Caudate nucleus (tissue), 63 donors: ENCODE measurements at places on chromosomes 1 and 21.

GRCh38 chr1:203926025-203926540, 64.7 kb downstream of the SNRPE start:
- no peak for DNase-seq

DNA sequence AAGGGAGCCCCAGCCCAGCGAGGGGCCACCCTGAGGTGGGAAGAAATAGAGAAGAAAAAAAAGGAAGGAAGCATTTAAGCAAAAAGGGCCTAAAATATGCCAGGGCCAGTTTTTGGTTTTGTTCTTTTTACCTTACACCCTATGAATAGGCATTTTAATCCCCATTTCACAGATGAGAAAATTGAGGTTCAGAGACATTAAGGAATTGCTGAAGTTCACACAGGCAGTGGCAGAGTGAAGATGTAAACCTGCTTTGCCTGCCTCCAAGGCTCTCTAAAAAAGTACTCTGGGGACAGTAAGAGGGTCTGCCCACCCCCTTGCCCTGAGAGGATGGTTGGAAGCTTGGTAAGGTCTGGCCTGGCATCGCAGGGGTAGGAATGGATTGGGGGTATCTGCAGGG, 19.8 kb downstream of the RAP1GAP start:
- no peak for DNase-seq

- peak; percentile 21 for DNase-seq
These were observed 59.9 kb upstream of the CACNA1E start for GRCh38 chr1:181423301-181423918.

DNA sequence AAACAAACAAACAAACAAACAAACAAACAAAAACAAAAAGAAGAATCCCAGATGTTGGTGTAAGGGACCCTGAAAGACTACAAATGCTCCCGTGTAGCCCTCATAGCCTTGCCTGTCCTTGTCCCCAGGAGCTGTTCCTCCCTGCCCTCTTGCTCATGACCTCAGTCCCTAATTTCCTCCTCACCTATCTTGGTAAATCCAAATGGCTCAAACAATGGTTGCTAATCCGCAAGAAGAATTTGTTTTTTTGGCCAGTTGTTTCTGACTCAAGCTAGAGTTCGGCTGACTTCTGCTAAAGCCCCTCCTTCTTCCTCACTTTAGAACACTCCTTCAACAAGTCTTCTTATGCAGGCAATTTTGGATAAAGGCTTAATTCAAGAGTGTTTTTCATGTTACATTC, 15.6 kb downstream of the LCA5L start:
- no peak for DNase-seq

DNA sequence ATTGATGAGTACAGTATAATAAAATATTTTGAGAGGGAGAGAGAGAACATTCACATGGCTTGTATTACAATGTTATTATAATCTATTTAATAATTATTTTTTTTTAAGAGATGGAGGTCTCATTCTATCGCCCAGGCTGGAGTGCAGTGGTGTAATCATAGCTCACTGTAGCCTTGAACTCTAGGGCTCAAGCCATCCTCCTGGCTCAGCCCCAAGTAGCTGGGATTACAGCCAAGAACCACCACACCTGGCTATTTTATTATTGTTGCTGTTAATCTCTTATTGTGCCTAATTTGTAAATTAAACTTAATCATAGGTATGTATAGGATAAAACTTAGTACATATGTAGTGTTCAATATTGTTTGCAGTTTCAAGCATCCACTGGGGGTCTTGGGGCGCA, 57.8 kb downstream of the HS2ST1 start:
- DNase-seq = no peak

DNA sequence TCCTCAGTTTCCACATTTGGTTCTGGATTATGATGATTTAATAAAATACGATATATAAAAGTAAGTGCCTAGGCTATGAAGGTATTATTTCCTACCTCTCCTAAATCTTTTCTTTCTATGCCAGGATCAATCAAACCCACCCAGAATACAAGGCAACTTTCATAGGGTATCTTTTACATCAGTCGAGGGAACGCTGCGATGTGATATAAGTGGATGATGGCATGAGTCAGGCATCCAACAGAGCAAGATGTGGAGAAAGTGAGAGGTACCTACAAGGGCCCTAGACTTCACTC, 781 bp downstream of the TTLL7 start:
- DNase-seq = no peak

GRCh38 chr1:164618202-164618564, 59.2 kb downstream of the PBX1 start:
- DNase-seq = no peak

DNA sequence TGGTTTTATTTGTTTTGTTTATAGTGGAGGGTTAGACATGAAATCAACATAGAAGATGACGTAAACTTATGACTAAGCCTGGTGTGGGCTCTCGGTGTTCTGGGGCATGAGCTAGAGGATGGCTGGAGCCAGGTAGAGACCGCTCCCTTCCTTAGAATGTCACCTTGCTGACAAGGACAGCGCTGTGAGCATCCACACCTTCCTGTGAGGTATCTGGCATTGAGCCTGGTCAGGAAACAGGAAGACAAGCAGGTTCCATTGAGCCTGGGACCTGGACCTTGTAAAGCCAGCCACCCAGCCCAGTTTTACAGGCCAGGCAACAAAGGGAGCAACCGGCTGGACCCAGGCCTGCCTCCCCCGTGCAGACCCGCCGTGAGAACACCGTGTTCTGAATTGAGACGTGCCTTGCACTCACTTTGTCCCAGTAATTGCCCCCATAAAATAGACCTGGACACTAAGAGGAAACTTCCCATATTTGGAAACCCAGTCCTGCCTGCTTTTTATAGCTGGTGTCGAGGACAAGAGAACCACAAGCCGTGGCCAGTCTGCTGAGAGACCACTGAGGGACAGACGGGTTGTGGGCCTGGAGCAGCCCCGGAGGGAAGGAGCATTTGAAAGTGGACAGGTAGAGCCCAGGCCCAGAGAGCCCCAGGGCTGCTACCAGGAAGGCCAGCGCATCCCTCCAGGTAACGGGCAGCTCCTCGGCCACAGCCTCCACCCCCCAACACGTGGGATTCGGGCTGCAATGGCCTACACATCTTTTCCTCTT, 78.0 kb downstream of the PDE9A start:
- DNase-seq = no peak

DNA sequence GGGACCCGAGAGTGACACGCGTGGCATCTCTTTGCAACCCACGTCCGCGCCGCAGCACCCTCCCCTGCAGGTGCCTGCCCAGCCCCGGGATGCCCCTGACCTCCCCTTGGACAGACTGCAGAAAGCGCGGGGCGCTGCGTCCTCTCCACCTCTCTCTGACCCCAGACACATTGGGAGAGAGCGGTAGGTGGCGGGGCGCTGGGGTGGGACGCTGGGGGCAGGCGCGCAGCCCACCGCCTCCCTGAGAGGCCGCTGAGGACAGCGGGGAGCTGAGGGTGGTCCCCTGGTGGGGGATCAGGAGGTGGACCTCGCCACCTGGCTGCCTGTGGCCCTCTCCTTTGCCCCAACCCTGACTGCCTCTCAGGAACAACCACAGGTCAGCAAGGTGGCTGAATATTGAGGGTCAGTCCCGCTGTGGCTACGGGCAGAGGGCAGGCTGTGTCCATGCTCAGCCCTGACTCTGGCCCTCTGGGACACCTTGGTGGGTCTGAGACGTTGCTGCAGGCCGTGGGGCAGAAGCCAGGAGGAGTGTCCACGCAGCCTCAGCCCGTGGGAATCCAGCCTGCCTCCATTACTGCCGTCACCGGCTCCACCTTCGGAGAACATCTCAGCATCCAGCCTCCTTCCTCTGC, 761 bp upstream of the UBE2J2 start:
- DNase-seq = no peak

- peak; percentile 99 for DNase-seq
These were observed 515 bp upstream of the CAMTA1 start for GRCh38 chr1:6784560-6785317.

DNA sequence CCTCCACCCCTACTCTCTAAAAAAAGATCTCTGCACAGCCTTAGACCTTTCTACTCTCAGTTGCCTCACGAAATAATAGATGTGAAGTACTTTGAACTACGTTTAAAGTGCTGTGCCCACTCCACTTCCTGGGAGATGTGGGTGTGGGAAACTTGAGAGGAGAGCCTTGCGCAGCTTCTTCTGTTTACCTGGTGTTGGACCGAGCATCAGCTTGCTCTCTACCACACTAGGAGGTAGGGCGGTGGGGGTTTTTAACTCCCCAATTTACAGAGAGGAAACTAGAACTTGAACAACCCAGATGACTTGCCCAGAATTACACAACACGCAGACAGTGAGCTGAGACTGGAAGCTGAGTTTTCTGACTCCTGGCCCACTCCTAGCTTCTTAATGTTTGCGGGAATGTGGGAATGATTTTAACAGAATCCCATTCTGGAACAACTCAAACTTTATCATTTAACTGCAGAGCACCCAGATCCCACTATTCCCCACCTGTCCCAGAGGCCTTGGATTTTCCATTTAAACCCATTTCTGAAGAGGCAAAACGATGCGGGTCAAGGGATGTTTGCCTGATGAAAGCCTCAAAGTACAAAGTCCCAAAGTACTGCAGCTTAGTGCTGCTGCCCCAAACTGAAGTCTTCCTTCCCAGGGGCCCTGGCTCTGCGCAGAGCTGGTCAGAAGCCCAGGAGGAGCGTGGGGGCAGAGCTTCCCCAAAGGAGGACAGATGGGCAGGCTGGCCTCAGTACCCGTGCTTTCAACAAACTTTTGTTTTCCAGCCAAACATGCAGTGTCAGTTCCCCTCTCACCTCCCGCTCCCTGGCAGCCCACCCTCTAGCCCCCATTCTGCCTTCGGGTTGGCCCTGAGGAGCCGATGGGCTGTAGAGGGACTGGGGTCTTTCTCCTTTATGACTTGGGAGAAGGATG, 19.0 kb downstream of the BTG2 start:
- no peak for DNase-seq

- no peak for DNase-seq
These were observed 15.8 kb upstream of the DISP3 start for GRCh38 chr1:11463177-11463576.

- DNase-seq = no peak
These were observed 14.7 kb upstream of the NBPF11 start for GRCh38 chr1:148166558-148167492.

DNA sequence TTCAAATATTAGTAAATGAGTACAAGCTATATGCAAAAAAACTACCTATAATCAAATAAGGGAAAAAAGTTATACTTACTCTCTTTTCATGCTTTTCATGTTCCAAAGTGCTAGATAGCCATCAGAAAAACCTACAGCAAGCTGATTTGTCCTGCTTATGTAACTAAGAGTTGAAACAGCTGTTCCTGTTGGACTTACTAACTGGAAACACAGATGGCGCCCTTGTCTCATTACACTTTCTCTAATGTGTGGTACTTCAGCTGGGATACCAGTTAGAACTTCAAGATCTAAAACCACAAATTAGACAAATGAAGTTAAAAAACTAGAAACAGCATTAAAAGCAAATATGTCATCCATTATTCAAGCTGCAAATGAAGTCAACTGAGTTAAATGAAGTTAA, 24.3 kb downstream of the AHCTF1 start:
- no peak for DNase-seq

DNA sequence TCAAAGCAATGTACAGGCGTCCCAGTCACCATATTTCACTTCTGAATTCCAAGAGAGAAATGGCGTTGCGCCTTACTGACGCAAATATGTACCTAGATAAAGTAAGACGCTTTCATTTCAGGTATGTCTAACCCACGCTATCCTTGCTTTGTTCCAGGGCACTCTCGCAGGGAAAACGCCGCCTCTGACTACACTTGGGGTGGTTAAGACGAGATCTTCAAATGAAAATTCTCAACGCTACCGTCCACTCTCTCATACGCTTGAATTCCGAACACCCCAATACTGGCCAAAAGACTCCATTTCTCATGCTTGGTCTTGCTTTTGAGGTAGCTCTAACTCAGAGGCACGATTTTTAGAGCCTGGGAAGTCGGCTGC, 736 bp upstream of the ZMPSTE24 start:
- no peak for DNase-seq

DNA sequence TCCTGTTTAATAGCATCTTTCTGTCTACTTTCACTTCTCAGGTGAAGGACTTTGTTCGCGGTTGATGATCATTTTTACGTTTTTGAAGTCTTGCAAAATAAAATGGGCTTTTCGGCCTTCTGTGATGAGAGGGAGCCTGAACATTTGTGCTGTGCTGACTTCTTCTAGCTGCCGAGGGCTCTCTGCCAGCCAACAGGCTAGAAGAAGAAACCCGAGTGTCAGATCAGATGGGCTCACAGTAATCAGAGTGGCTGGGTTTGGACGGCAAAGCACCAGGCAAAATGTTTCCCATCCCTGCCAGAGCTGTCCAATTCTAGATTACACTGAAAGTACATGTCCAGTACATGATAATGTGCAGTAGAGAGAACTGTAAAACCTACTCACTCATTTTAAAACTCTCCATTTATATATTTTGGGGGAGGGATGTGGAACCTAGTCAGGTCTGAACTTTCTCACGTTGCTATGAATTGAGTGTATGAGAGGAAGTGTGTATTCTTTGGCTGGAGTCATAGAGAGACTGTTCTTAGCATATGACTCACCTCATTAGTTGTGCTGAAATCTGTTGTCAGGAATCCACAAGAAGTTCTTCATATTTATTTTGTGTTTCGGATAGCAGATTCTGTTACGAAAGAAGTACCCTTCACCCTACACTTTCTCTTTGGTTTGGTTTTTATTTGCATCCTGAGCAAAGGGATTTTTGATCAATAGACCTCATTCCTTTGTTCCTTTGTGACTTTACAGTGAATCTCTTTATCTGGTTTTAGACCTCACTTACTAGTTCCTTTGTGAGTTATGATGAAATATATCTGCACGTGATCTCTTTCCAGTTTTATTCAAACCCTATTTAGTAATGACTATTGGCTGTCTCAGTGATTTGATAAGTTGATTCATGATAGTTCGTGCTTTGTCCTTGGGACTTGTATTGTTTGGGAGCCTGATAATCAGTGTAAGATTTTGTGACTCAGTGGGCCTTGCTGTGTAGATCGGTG, 4.8 kb downstream of the ATP1A1 start:
- peak; percentile 51 for DNase-seq

DNA sequence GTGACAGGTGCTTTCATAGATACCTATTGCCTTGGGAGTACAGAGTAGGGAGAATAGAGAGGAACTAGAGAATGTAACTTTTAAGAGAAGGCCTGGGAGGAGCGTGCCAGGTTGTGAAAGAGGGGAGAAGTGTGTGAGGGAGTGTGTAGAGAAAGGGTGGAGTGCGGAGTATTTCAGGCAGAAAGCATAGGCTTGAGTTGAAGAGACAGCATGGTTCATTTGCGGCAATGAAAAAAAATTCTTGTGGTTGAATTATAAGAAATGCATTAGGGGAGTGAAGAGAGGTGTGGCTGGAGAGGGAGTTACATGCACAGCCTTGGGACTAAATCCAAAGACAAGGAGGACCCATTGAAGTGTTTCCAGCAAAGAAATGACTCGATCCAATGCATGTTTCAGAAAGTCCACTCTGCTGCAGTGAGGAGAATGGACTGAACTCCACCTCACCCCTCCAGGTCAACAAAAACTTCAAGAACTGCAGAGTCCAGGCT, 81.7 kb upstream of the ADAM30 start:
- DNase-seq = no peak
